ENCODE measurements at places on chromosomes 2 and 18.
A peak's percentile ranks its signal among the peaks of the same experiment; 100 is the strongest.

DNA sequence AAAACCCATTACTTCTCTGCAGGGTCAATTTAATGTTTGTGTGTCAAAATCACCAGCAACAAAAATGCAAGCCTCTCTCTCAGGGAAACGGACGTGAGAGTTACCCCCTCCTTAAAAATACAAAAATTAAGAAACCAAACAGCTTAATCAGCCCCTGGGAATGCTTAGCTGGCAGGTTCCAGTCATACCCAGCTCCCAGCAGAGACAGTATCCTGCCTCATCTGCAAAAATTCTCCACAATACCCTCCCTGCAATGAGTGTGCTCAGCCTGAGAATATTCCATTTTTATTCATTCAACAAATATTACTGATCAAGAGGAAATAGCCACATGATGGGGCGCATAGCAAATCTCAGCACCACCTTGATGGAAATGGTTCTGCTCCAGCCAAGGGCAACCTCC lies 36.3 kb downstream of the ST8SIA5 start:
- no peak for DNase-seq

- DNase-seq: no peak
Measured at GRCh38 chr2:133286326-133286922, 281.8 kb downstream of the NCKAP5 start.

- no peak for DNase-seq
Measured at GRCh38 chr2:164701565-164701964, 80.3 kb upstream of the GRB14 start.

GRCh38 chr2:136796339-136796738 lies 31.0 kb downstream of the THSD7B start:
- no peak for DNase-seq

GRCh38 chr2:158487419-158487818 lies 30.7 kb downstream of the PKP4 start:
- DNase-seq: no peak

- DNase-seq: no peak
Measured at GRCh38 chr2:191844706-191845105, 2.2 kb downstream of the CAVIN2 start.

GRCh38 chr18:79466591-79466990 lies 70.9 kb downstream of the NFATC1 start:
- DNase-seq: no peak

DNA sequence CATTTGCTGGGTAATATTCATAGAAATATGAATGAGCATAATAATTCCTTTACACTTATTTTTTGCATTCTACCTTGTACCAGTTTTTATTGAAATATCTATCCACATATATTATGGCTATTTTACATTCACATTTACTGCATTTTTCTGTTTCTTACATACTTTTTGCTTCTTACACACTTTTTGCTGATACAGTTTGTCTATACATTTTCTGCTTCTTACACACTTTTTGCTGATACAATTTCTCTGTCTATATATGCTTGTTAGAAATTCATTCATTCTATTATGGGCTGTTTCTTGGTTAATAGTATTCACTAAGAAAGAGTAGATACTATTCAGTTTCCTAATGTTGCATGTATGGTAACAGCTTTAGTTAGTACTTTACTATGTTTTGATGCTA lies 16.9 kb upstream of the STAMBP start:
- no peak for DNase-seq

DNA sequence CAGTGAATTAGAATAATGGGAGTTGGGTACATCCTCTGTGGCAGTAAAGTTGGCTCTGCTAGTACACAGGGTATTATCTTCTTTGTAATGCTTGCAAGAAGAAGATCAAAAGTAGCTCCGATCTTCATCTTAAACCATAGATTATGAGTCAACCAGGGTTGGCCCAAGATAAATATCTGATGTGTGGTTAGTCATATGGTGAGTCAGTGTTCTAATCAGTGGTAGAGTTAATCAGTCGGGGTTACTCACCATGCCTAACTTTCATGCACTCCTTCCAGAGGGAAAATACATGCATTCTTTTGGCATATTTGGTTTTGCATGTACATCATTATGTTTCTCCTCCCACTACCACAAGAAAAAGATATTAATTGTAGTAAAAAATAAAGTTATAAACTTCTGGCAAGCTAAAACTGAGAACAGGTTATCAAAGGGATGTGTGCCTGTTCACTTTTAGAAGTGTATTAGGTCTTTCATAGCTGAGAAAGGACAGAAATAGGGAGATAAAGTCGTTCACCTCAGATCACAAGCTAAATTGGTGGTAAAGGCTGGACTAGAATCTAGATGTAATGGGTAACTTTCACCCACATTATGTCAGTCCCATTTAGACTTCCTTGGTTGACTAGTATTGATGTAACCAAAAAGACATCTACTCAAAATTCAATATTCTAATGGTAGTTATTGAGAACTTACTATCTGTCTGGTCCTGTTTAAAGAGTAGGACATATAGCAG lies 684.4 kb downstream of the IRS1 start:
- no peak for DNase-seq

DNA sequence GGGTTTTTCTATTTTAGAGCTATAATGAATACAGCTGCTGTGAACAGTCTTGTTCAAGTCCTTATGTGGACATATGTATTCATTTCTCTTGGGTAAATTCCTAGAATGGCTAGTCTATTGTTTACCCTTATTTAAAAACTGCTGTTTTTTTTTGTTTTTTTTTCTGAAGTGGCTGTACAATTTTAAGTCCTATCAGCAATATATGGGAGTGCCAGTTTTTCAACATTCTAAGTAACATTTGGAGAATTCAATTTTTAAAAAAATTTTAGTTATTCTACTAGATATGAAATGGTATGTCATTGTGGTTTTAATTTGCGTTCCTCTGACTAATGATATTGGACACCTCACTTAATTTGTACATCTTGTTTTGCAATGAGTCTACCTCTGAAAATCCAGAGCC lies 349.7 kb downstream of the SATB2 start:
- no peak for DNase-seq

- no peak for DNase-seq
Measured at GRCh38 chr2:127932199-127932876, 46.6 kb upstream of the AMMECR1L start.

GRCh38 chr2:53848062-53848461 lies 11.7 kb downstream of the GPR75 start:
- DNase-seq: no peak

GRCh38 chr2:33131111-33131510 lies 184.4 kb downstream of the LTBP1 start:
- DNase-seq: no peak

DNA sequence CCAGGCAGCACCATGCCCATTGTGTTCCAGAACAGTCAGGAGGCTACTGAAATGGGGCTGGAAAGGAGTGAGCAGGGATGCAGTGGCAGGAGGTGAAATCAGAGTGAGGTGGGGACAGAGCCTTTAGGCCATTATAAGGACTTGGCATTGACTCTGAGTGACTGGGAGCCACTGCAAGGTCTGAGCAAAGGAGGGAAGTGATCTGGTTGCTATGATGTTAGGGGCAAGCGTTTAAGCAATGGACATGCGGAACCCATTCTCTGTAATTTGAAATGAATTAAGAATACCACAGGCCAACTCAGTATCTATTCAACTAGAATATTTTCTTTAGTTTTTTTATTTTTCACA lies 98.2 kb downstream of the DPP4 start:
- no peak for DNase-seq

DNA sequence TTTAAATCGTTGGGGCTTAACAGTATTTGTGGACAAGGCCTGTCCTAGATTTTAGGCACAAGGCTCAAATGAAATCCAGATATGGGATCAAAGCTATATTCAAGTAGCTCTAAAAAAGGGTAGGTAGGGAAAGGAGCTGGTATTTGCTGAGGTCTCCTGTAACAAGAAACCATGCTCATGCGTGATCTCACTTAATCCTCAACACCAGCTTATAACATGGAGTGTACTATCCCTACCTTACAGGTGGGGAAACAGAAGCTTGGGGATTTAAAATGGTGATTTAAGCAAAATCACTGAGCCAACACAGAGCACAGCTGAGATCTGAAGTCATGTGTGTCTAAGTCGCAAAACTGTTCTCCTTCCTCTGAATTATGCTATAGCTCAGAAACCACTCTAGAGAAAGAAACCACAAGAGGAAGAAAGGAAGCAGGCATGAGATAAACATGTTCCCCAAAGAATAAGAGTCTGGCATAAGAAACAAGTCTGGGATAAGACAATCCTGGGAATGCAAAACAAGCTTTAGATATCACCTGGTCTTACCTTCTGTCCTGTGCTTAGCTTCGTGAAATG lies 43.1 kb downstream of the CYRIA start:
- no peak for DNase-seq

- DNase-seq: no peak
Measured at GRCh38 chr2:62224976-62225375, 29.1 kb downstream of the B3GNT2 start.

DNA sequence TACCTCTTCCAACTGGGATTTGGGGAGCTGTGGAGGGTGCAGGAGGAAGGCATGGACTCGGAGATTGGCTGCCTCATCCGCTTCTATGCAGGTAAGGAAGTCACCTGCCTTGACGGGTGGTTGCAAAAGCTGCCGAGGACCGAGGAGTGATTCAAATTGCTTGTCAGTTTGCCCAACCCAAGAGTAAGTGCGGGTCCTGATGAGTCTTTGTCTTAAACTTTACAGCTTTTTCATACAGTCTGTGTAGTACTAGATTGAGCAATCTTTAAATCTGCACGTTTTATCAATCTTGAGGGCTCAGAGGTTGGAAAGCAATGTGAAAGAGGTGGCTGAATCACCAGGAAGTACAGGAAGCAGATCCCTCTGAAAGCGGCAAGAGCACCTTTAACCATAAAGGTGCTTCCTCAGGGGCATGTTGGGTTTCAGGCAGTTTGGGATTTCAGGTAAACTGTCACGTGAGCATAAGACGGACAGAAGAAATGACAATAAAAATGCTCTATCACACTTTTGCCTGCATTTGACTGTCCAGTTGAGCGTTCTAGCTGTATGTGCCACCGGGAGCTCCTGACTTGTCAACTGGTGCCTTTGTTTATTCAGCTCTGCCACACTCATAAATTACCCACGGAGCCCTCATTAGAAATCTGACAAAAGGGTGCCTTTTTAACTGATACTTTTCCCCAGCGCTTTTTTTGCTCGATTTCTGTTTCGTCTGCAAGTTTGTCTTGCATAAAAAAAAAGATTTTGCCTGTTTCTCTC lies 2.0 kb downstream of the PHLPP1 start:
- peak; percentile 90 for DNase-seq

GRCh38 chr2:208608122-208608835 lies 201.7 kb downstream of the PTH2R start:
- no peak for DNase-seq

DNA sequence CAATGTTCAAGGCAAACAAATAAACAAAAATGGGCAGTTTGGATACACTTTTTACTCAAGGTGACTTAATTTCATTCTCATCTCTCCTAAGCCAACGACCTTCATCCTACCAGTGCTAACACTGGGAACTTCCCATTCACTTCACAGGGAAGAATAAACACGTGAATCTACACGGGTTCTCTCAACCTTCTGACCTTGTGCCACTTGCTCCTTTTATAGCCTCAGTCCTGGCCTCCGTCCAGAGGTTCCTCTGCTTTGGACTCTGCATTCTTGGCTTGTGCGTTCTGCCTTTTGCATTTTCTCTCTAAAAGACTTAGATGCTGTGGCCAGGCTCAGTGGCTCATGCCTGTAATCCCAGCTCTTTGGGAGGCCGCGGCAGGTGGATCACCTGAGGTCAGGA lies 13.8 kb downstream of the ZNF2 start:
- DNase-seq: no peak

DNA sequence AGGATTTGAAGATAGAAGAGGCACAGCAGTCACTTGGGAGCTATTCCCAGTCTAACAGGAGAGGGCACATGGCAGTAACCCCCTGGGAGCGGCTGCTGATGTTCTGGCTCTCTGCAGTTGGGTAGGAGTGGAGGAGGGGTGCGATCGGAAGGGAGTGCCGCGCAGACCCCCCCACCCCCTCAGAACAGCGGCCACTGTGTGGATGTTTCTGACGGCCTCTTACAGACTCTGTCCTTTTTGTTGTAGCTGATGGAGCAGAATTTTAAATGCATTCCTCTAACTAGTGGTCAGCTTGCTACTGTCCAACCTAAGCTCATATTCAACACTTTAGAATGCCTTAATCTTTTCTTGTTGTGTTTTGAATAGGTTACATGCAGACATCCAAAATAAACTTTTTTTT lies 127.9 kb downstream of the AGAP1 start:
- DNase-seq: no peak

- no peak for DNase-seq
Measured at GRCh38 chr2:125684932-125685331, 971.0 kb upstream of the GYPC start.

DNA sequence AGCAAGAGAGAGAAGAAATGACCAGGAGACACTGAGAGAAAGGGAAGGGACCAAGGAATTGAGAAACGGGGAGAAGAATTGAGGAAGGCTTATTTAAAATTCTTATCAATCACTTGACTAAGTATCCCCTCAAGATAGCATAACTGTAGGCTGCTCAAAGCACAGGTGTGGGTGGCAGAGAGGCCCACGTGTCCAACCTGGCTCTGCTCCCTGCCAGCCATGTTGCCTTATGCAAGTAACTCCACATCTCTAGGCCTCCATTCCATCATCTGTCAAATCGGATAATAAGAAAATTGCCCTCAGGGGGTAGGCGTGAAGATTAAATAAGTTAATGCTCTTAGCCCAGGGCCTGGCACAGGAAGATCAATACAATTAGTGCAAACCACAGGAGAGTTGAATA lies 7.4 kb upstream of the NPAS2 start:
- DNase-seq: no peak

DNA sequence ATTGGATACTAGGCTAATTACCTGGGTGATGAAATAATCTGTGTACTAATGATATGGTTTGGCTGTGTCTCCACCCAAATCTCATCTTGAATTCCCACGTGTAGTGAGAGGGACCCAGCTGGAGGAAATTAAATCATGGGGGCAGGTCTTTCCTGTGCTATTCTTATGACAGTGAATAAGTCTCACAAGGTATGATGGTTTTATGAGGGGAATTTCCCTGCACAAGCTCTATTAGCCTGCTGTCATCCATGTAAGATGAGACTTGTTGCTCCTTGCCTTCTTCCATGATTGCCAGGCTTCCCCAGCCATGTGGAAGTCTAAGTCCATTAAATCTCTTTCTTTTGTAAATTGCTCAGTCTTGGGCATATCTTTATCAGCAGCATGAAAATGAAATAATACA lies 394.1 kb upstream of the SYT4 start:
- no peak for DNase-seq

GRCh38 chr2:200810252-200810997 lies 1.3 kb upstream of the BZW1 start:
- DNase-seq: no peak

- DNase-seq: no peak
Measured at GRCh38 chr2:190413421-190413820, 5.3 kb downstream of the MFSD6 start.

DNA sequence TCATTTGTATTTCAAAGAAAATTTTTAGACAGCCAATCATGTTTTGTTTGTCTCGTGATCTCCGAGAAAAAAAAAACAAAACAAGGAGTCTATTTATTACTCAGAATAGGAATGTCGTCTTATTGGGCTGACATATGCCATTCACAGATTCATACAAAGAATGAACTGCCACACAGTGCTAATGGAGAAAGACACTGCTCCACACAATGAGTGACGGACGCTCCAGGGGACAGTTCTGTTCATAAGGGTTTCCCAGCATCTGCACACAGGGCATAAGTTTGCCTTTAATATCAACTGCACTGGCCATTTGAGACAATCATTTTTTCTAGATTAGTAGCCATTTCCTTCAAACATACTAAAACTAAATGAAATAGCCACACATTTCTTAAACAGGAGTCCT lies 3.4 kb downstream of the SERTAD2 start:
- no peak for DNase-seq
